Stimulated activated CD4-positive, alpha-beta T cell treated with anti-CD3 and anti-CD28 coated beads, Interleukin-1b, Interleukin-23, amount 100 ng/mL, for 4 hours (primary cell): ENCODE measurements at places on chromosomes 16 and 17.

DNA sequence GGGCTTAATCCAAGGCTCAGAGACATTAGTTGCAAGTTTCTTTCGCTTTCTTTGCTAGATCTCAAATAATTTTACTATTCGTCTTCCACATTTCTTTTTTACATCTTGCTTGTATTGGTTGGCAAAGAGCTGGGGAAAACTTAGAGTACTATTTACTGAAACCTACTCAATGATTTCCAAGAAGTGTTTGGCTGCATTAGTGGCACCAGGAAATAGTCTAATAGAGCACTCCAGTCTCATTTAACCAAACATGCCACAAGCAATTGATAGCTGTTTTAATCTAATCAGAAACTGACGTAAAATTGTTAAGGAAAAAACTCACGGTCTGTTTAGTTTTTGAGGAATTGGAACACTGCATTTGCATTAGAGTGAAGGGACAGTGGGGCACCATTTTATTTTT lies 29.0 kb downstream of the NUP93 start:
- no peak for DNase-seq

DNA sequence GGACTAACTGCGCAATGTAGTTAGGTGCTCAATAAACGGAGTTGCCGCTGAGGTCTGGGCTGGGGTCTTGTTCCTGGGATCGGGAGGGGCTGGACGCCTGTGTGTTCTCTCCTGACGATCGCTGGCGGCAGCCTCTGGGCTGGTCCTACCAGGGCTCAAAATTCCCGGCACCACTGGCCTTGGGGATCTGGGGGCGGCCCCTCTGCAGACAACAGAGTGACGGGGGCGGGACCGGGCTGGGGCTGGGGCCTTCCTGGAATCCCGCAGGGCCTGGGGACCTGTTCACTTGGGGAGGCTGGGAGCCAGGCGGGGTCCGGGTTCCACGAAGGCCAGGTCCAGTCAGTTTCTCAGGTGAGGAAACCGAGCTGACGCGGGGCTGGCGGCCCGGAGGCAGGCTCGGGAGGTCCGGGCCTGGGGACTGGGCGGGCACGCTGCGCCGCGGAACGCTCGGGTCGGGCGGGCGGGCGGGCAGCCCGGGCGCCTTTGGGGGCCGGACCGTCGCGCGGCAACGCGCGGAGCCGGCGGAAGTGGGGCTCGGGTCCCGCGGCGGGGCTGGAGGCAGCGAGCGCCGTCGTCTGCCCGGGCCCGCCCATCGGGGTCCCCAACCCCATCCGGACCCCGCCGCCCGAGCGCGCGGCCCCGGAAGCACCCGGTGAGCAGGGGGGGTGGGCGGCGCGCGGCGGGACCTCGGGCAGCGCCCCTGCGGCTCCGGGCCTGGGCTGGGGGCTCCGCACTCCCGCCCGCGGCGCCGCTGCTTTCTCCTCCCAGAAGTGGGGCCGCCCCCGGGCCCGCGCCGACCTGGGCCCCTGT lies at the start of gene PIGQ:
Gene PIGQ, plus strand, starts transcription at position 524 of the 810 bp plus-strand sequence. CDS start 4,107 bp downstream, outside the sequence.
- peak; percentile 63 for DNase-seq

- DNase-seq, result no peak
Observed at GRCh38 chr17:49061524-49061943, 64.3 kb downstream of the IGF2BP1 start.

GRCh38 chr16:23863511-23864422 lies 28.0 kb downstream of the PRKCB start:
- no peak for DNase-seq

- DNase-seq, result no peak
Observed at GRCh38 chr16:2178321-2179106, 17.9 kb downstream of the CASKIN1 start.

GRCh38 chr16:64950731-64951130 lies 171.1 kb downstream of the CDH11 start:
- no peak for DNase-seq

GRCh38 chr16:50263060-50263909 lies 3.1 kb upstream of the ADCY7 start:
- DNase-seq, result no peak

DNA sequence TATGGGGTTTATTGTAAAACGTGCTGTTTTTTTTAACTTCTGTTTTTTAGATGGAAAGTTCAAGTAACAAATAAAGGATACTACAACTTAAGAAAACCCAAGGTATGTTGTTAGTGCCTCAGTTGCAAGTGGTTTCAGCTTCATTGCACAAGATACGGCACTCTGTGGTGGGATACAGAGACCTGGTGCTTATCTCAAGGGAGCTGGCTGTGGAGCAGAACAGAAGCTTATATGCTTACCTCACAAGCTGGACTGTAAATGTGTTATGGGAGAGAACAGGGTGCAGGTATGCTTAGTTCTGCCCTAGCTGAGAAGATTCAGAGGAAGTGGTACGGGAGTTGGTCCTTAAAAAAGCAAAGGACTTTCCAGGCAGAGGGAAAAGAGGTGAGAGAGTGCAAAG lies 15.2 kb downstream of the DGKE start:
- no peak for DNase-seq

- no peak for DNase-seq
Observed at GRCh38 chr16:78844682-78845081, 745.2 kb downstream of the WWOX start.

- DNase-seq, result no peak
Observed at GRCh38 chr16:648071-648780, 939 bp upstream of the WDR90 start.

DNA sequence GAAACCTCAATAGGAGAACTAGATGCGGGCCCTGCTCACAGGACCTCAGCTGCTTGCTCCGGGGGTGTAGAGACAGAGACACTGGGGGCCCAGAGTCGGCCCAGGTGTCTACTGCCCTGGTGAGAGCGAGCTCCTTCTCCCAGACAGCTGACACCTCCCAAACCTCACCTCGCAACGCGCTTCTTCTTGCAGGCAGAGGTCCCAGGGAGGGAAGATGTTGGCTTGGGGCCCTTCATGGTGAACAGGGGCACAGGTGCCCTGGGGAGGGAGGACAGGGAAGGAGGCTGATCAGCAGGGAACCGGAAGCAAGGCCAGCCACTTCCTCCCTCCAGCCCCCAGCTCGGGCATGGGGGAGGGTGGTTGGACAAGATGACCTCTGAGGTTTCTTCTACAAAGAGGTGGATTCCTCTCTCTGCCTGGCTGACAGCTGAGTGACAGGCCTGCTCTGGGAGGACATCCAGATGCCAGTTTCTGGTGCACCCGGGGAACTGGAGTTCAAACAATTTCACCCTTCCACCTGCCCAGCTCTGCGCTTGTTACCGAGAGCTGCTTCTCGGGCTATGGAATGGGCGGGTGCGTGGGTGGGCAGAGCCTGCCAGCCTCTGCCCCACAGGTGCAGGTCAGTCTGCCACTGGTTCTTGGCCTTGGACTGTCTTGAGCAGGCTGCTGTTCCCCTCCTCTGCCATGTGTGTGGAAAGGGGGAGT lies 11.7 kb upstream of the GFAP start:
- no peak for DNase-seq

DNA sequence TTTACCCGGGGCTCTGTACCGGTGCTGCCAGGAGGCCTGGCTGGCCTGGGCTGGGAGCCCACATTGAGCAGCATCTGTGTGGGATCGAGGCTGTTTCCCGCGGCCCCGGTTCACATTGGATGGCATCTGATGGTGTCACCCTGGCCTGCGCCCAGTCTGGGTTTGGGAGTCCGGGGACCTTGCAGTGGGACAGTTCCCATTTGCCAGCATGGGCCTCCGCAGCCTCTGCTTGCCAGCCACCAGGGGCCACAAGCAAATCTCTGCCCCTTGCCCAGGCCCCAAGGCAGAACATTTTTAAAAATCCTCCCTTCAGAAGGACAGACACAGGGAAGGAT lies 64.5 kb downstream of the BANP start:
- DNase-seq, result no peak

- no peak for DNase-seq
Observed at GRCh38 chr17:79664930-79665737, 54.3 kb upstream of the RBFOX3 start.

DNA sequence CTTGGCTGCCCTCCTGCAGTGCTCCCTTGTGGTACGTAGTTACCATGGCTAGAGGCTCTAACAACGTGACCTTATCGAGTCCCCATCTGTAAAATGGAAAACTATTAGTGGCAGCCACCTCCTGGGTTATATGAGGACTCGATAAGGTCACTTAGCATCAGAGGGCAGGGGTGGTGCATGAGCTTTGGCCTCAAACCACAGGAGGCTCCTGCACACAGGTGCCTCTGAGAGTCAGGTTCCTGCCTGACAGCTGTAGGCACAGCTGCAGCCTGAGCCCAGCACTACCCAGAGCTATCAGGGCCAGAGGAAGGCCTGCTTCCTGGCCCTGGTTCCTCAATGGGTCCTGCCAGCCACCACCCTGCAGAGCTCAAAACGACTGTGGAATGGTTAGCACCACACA lies 57.2 kb upstream of the SEC14L1 start:
- no peak for DNase-seq

DNA sequence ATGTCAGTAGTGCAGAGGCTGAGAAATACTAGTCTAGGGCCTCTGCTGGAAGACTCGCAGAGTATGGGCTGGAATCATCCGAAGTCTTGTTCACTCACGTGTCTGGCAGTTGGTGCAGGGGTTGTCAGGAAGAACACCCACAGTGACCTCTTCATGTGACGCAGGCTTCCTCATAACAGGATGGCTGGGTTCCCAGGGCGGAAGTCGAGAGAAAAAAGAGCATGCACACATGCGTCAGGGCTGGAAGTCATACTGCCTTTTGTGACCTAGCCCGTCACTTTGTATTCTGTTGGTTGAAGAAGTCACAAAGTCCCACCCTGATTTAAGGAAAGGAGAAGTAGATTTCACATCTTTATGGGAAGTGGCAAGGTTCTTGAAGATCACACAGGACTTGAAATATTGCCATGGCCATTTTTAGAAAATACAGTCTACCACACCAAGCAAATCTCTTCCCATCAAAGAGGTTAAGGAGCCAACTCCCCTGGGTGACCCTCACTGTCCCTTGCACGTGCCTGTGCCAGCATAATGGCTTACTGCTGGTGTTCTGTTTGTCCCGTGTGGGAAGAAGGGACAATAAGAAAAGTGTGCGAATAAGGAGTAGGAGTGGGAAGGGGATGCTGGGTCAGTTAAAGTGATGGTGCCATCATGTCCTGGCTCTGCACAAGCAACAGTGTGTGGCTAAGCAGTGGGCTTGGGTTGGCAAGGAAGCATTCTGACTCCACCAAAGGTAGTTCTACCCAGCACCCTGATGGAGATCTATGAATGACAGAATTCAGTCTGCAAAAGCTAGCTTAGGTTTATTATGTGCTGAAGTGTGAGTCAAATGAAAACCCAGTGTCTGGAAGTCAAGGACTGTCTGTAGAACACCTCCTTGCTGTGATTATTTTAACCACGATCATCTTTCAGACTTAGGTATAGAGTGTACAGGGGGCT lies 28.1 kb downstream of the HEATR3 start:
- no peak for DNase-seq

DNA sequence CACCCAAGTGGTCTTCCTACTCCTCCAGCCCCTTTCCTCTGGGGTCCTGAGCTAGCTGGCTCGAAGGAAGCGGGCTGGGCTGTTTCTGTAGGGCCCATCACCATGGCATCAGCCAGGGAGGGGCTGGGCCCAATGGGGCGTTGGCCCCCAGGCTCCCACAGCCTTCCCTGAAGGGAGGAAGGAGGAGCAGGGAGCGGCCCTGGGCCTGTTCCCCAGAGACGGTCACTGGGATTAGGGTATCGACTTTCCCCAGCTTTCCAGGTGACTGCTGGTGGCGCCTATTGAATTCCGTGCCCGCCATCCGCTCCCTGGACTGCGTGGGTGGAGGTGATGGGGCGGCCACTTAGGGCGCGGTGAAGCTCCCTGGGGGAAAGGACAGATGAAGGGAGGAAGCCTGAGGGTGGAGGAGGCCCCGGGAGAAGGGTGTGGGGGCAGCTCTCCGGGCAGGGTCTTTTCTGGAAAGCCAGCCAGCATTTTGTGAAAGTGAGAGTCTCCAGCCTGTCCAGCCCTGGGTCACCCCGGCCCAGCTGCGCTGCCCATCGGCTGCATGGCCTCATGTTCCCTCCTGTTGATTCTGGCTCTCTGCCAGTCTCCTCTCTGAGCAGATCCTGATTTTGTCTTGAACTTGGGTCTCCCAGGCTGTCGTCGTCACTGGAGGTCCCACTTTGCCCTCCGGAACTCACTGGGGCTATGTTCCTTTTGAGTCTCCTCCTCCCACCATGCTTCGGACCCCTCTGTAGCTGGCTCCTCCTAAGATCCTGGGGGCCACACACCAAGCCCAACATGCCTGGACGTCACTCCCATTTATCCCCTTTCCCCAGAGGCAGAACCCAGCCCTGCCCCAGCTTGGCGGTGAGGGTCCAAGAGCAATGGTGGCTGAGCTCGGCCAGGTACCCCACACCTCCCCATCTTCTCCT lies 9.8 kb downstream of the NHERF1 start:
- DNase-seq, result no peak

DNA sequence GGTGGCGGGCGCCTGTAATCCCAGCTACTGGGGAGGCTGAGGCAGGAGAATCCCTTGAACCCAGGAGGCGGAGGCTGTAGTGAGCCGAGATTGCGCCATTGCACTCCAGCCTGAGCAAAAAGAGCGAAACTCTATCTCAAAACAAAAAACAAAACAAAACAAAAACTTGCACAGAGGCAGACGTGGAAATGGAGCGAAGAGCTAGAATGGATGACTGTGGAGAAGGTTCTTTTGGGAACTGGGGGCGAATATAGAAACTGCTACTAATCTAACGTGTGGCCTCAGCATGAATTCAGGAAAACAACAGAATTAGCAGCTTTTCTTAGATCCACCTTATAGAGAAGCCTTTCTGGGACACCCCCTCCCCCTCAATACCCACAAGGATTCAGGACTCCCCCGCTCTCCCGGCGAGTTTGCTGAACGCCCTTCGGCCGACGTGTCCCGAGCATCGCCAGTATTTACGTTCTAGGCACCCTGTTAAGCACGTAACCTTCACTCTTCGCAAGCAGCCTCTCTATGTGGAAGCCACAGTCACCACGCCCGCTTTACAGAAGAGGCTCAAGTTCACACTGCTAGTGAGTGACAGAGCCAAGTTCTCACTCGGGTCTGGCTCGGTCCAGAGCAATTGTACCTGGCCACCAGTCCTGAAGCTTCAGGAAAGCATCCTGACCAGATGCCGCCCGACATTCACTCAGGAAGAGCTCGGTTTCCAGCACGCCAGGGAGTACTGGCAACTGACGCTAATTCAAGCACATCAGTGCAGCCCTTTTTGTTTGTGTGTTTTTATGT lies 13.3 kb upstream of the ABR start:
- DNase-seq, result no peak

GRCh38 chr17:7147772-7148171 lies 31.4 kb downstream of the ASGR1 start:
- no peak for DNase-seq

DNA sequence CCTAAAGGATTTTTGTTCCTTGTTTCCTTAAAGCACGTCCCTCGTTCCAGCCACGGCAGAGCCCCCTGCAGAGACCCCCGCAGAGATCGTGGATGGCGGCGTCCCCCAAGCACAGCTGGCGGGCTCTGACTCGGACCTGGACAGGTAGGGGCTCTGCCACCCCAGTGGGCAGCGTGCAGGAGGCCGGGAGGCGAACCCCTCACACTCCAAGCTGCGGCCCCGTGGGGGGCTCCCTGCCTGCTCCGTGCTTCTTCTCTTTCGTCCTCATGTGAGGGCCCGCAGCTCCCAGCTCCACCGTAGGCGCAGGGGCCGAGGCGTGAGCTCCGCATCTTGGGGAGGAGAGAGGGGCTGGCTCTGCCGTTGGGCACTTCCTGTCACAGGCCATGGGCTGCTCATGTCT lies 8.5 kb downstream of the TELO2 start:
- no peak for DNase-seq
